ENCODE measurements at places on chromosomes 16 and 17.
A peak's percentile ranks its signal among the peaks of the same experiment; 100 is the strongest.

- no peak for DNase-seq
Observed at GRCh38 chr16:57883953-57884654, 81.8 kb upstream of the KIFC3 start.

GRCh38 chr16:13633391-13633861 is 286.5 kb upstream of the ERCC4 start:
- DNase-seq, result no peak

GRCh38 chr17:14432079-14432478 is 131.2 kb downstream of the HS3ST3B1 start:
- DNase-seq, result no peak

GRCh38 chr17:15441315-15441714 is 26.1 kb downstream of the CDRT4 start:
- DNase-seq, result no peak

DNA sequence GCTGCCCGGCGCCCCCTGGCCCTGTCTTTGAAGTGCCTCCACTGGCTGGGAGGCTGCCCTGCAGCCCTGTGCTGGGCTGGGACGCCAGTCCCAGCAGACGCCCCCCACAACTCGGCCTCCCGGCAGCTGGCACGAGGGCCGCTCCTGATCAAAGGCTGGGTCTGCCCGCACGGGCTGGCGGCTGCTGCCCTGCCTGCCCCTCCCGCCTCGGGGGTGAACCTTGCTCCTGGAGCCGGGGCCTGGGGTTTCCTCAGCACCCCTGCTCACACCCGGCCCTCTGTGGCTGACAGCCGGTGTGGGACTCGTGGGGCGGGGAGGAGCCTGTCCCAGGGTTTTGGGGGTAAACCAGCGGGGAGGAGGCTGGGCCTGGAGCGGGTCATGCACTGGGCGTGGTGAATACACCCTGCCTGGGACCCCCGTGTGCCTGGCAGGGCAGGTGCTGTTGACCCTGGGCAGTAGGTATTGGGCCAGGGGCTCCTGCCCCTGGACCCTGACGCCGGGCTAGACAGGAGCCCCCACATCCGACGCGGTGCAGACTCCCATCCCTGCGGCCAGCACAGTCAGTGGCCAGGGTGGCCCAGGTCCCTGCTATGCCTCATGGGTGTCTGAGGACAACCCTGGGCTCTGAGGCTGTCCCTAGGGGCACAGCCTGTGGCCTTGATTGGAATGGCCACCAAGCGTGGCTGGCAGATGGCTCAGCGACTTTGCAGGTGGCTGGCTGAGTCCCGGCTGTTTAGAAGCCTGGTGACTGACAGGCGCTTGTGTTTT is 21.7 kb downstream of the CENPX start:
- no peak for DNase-seq

DNA sequence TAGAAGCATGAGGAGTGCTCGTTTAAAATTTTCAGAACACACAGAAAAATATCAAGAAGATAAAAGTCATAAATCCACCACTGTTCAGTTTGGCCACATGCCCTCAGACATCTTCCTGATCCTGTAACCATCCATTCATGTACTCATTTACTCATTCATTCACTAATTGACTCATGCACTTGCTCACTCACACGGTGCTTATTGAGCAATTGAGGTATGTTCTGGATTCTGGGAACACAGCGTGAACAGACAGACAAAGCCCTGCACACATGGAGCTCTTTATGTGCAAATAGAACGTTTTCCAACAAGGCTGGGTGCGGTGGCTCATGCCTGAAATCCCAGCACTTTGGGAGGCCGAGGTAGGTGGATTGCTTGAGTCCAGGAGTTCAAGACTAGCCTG is 10.2 kb upstream of the NATD1 start:
- peak; percentile 58 for DNase-seq

- no peak for DNase-seq
Observed at GRCh38 chr16:50247906-50248608, 18.3 kb upstream of the ADCY7 start.

- no peak for DNase-seq
Observed at GRCh38 chr16:85917959-85918358, 19.0 kb downstream of the IRF8 start.

DNA sequence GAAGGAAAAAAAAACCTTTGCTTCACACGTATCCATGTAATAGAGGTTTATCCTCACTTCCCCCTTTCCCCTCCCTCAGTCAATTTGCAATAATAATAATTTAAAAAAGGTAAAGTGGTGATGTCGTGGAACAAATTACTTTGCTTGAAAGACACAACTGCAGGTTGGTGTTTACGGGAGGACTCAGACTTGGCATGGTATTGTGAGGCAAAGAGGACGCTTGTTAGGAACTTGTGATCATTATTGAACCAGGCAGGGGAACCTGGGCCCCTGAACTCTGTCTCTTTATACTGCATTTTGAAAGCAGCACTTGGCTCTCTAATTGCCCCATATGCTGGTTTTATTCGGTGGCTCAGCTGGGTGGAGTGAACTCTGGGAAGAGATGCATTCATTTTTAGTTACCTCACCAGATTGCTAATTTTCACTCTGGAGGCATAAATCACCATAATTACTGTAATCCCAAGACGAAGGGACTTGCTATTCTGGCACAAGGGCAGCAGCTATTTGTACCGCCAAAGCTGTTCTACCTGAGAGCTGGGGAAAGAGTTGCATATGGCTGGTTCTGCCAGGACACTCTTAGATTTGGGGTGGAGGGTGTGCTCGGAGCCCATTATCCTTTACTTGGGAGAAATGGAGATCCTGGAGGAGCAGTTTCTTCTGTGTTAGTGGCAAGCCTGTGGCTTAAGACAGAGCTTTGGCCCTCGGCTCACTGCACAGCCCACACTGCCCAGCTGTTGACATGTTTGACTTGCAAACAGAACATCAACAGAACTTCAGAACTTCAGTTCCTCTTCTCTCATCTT is 5.7 kb upstream of the DHX8 start:
- no peak for DNase-seq

DNA sequence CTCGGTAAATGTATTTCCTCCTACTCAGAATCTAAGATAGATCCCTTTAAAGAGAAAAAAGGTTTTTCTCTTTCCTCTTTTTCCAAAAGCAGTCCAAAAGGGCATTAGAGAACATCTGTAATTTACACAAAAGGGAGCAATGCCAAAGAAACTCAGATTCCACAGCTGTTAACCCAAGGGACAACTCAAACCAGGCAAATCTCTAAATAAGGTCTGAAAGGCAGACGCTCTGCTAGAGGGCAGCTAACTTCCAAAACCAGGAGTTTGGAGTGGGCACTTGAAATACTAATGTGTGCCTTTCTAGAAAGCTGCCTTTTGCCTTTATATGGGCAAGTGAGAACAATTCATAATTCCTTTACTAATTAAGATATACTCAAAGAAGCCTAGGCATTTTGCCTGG is 435.7 kb downstream of the ZFHX3 start:
- no peak for DNase-seq

GRCh38 chr16:76956394-76956793 is 234.6 kb upstream of the MON1B start:
- DNase-seq, result no peak

DNA sequence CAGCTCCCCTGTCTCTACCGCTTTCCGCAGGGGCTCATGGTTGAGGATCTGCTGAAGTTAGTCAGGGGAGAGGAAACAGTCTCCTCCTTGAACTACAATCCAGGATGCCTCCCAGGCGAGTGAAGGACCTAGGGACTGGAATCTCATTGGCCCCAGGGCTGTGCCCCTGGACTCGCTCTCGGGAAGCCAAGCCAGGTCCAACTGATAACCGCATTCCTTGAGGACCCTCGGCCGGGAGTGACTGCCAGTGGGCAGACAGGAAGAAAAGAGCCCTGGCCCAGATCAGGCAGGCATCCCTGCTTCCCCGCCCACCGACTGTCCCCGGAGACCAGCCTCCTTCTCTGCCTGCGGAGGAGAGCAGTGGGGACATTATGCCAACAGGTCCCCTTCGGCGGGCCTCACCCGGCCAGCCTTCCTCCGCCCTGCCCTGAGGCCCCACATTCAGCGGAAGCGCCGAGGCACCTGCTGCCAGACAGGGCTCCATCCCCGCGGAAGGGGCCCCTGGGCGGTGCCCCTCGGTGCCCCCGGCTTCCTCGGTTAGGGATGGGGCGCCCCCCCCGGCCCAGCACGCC is 776 bp downstream of the LRRC75A start:
- DNase-seq, result no peak

- no peak for DNase-seq
Observed at GRCh38 chr17:75634754-75635609, 1.7 kb downstream of the SMIM5 start.

DNA sequence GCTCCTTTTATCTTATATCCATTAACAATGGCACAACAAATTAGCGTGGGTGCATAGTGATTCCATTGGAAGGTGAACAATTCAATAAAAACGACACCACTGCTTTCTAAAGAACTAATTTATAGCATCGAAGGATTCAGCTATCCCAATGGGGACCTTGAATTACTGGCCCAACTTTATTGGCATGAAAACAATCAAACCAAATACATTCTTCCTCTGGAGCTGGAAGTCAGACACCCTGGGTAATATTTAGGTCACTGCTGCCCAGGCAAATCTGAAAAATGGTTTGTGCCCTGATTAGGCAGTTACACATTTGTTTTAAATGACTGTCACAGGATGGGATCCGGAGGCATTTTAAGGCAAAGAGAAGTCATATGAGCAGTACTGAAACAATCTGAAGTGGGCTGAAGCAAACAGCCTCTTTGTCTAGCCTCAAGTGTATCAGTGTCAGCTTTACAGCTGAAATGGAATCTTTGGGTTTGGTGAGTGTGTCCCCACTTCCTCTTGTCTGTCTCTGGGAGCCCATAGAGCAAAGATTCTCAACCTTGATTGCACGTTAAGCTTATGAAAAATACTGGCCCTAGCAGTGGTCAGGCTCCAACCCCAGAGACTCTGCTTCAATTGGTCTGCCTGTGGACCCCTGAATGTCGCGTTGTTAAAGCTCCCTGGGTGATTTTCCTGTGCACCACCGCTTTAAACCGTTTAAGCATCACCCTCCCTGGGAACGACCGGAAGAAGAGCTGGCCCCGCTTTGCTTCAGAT is 30.3 kb downstream of the CDK5R1 start:
- DNase-seq, result no peak

DNA sequence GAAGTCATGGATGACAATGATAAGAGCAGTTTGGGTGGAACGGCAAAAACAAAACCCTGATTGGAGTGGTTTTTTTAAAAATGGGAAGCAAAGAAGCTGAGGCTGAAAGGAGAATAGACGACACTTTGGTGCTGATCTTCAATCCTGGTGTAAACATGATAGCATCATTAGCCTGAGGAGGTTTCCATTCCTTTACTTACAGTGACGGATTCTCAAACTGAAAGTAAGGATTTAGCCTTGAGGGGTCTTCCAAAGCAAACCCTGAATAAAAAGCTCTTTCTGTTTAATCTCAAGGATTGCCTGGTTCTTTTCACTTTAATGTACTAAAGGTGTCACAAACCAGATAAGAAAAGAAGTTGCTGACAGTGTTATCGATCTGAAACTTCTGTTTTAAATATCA is 69.3 kb downstream of the KCNJ2 start:
- no peak for DNase-seq

- no peak for DNase-seq
Observed at GRCh38 chr17:21005367-21005766, 37.4 kb downstream of the USP22 start.

- DNase-seq, result peak; percentile 92
Observed at GRCh38 chr17:59331129-59331928, at the start of gene YPEL2. Gene YPEL2, plus strand, starts transcription at chr17:59331655. Its CDS starts 21,755 bp downstream, at chr17:59353410.

DNA sequence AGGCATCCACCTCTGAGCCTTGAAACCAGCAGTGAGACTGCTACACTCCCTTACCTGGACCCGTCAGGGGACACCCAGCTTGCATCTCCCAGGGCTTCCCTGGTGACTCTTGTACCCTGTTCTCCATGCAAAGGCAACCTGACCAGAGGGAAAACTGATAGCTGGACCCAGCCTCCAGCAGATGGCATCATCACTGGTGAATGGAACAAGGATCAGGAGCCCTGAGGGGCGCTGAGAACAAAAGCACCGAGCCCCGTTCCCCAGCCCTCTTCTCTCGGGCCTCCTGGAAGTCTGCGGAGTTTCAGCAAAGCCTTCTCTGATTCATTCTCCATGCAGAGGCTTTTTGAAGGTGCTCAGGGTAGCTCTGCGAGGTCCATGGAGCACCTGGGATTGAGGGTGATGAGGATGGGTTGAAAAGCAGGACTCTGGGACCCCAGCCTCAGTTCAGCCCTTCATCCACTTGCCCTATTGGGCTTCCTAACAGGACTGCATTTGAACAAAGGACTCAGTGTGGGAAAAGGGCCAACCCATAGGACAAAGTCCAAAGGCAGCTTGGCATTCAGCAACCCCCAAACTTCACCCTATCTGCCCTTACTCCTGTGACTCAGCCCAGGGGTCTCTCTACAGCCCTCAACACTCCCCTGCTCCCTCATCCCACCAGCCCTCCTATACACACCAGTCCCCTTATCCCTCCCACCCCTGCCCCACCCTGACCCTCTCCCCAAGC is 45.0 kb upstream of the LHX1 start:
- no peak for DNase-seq

GRCh38 chr16:78647019-78647418 is 547.6 kb downstream of the WWOX start:
- no peak for DNase-seq

- no peak for DNase-seq
Observed at GRCh38 chr17:60846175-60846574, 168.5 kb downstream of the BCAS3 start.

DNA sequence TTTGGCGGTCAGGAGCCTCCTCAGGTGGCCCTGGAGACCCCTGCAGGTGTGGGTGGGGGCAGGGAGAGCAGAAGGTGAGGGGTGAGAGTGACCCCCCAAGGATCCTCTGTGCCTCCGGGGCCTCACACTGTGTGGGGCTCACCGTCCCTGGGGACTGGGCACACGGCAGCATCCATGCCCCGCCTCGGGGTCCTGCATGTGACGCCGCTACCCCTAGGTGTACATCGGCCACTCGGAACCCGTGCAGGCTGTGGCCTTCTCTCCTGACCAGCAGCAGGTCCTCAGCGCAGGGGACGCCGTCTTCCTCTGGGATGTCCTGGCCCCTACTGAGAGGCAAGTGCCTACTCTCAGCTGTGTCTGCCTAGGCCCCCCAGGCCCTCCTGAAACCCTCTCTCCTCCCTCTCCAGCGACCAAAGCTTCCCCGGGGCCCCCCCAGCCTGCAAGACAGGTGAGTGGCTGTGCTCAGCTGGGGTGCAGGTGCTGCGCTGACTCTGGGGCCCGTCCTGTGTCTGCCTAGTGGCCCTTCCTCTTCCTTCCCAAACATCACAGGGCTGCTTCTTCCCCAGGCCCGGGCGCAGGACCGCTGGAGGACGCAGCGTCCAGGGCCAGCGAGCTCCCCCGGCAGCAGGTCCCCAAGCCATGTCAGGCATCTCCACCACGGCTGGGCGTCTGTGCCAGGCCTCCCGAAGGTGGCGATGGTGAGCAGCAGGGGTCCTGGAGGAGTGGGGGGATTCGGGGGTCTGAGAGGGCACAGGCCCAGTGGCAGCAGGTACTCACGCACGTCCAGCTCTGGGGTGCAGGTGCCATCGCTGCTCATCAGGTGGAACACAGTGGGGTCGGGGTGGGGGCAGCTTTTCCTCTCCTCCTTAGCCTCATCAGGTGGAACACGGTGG is 9.0 kb upstream of the RHOT2 start:
- no peak for DNase-seq

GRCh38 chr17:3770466-3770865 is 30.5 kb downstream of the ITGAE start:
- no peak for DNase-seq
